ENCODE measurements at places on chromosomes 16 and 17.
A peak's percentile ranks its signal among the peaks of the same experiment; 100 is the strongest.

- no peak for DNase-seq
These were observed 1339.3 kb upstream of the GOT2 start for GRCh38 chr16:60073376-60073775.

DNA sequence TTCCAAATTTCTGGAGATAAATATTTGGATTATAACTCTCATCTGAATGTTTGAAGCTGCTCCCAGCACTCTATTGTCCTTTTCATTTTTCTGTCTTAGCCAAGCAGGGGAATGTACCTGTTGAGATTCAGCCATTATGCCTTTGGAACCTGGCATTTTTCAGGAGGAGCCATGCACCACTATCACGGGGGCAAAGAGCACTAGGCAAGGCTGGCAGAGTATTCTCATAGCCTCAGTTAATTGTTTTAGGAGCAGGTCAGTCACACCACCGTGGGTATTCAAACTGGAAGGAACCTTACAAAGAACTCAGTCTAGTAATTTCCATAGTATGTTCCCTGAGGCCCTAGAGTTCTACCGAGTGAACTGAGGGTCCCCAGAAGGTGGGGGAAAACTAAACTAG lies 348.9 kb downstream of the TMEM114 start:
- DNase-seq: no peak

GRCh38 chr17:9813166-9813565 lies 8.7 kb downstream of the GSG1L2 start:
- no peak for DNase-seq

GRCh38 chr17:50541716-50542688 lies 5.0 kb upstream of the SPATA20 start:
- DNase-seq: peak; percentile 82

- no peak for DNase-seq
These were observed 5.5 kb upstream of the QPRT start for GRCh38 chr16:29673501-29673900.

GRCh38 chr17:46869296-46869695 lies 17.9 kb downstream of the WNT9B start:
- no peak for DNase-seq

DNA sequence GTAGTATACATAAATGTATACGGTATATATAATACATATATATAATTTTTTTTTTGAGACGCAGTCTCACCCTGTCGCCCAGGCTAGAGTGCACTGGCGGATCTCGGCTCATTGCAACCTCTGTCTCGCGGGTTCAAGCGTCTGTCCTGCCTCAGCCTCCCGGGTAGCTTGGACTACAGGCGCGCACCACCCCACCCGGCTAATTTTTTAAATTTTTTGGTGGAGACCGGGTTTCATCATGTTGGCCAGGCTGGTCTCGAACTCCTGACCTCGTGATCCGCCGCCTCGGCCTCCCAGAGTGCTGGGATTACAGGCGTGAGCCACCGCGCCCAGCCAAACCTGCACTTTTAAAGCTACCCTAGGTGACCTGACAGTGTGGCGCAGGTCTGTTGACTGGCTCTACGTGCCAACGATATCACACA lies 745 bp downstream of the PAM16 start:
- DNase-seq: no peak

- no peak for DNase-seq
These were observed 108.9 kb upstream of the IRX5 start for GRCh38 chr16:54821731-54822130.

- peak; percentile 72 for DNase-seq
These were observed 488 bp downstream of the HOXB9 start for GRCh38 chr17:48625495-48626244.

GRCh38 chr17:27798376-27798775 lies 2.0 kb downstream of the NOS2 start:
- DNase-seq: no peak

DNA sequence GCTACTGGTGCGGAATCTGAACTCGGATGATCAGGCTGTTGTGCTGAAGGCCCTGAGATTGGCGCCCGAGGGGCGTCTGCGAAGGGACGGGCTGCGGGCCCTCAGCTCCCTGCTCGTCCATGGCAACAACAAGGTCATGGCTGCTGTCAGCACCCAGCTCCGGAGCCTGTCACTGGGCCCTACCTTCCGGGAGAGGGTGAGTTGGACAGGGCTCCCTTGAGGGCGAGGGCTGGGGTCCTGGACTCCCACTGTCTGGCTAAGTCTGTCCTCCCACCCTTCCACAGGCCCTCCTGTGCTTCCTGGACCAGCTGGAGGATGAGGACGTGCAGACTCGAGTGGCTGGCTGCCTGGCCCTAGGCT lies 16.7 kb upstream of the CTCF start:
- DNase-seq: no peak

GRCh38 chr17:37742762-37743611 lies 1.9 kb downstream of the HNF1B start:
- peak; percentile 76 for DNase-seq

GRCh38 chr17:57294101-57294500 lies 37.8 kb downstream of the MSI2 start:
- DNase-seq: no peak

DNA sequence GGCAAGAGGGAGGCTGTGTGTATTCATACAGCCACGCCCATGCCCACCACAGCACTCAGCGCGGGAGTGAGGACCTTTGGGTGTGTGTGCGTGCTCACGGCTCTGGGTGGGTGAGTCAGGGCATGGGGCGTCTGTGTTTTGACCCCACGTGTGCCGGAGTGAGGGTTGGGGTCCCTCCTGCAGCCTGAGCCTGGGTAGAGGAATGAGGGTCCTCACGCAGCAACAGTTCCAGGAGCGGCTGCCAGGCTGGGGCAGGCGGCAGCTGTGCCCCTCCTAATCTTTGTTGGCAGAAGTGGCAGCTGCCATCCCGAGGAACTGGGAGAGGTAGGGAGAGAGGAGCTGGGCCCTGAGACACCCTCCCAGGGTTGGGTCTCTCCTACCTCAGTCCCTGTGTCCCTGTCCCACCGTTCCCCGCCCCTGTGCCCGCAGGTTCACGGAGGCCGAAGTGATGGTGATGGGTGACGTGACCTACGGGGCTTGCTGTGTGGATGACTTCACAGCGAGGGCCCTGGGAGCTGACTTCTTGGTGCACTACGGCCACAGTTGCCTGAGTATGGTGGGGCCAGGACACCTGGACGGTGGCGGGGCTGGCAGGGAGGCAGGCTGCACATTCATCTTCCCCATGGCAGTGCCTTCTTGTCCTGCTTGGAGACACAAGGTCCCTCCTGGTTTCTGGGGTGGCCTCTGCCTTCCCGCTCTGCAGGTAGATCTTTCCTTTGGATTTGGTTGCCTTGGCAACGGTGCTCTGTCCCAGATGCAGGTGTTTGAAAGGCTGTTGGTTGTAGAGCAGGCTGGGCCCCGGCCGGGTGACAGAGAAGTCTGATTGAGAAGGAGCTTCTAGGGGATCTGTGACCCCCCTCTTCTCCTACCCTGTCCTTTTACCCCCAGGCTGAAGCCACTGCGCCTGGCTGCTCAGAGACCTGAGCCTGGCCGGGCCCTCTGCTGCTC lies 5.9 kb downstream of the DPH1 start:
- no peak for DNase-seq

DNA sequence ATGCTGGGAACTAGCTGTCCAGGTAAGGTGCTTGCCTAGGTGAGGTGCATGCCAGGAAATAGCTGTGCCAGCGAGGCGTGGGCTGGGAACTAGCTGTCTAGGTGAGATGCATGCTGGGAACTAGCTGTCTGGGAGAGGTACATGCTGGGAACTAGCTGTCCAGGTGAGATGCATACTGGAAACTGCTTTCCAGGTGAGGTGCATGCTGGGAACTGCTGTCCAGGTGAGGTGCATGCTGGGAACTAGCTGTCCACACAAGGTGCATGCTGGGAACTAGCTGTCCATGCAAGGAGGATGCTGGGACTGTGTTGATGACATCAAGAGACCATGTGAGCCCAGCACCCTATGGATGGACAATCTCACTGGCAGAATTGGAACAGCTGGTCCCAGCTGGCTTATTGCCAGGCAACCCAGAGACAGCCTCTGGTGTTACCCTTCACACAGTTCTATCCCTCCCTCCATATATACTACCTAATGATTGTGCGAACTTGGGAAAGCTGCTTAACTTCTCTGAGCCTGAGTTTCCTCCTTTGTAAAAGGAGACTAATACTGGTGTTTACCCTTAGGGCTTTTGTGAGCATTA lies 479.9 kb upstream of the RBFOX1 start:
- no peak for DNase-seq

GRCh38 chr17:76153202-76153601 lies 12.2 kb upstream of the FOXJ1 start:
- no peak for DNase-seq

DNA sequence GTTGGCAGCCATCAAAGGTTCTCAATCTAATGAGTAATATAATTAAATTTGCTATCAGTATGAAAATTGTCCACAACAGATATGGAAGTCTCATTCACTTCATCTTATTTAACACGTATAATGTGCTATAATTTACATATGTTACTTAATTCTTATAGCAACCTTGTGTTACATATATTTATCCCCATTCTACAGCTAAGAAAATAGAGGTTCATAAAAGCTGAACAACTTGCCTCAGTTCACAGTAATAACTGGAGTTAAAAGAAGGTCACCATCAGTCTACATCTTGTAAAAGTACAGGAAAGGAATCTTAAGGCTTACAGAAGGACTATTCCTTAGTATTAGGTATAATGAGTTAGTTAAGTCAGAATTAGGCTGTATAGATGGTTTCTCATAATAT lies 27.9 kb downstream of the STXBP4 start:
- no peak for DNase-seq

DNA sequence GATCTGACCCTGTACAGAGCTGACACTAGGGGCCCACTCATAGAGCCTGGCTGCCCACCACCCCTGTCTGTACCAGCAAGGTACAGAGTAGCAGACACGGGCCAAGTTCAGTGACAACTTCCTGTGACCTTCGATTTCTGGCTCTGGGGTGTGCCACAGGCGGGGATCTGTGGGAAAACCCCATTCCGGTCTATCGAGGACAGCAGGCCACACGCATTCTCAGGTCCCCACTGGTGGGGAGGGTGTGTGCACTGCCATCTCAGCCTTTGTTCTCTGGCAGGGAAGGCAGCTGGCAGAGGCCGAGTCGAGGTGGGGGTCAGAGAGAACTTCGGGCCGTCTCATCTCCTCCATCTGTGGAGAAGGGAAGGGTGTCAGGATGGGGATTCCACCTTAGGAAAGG lies 10.0 kb downstream of the NLE1 start:
- no peak for DNase-seq

DNA sequence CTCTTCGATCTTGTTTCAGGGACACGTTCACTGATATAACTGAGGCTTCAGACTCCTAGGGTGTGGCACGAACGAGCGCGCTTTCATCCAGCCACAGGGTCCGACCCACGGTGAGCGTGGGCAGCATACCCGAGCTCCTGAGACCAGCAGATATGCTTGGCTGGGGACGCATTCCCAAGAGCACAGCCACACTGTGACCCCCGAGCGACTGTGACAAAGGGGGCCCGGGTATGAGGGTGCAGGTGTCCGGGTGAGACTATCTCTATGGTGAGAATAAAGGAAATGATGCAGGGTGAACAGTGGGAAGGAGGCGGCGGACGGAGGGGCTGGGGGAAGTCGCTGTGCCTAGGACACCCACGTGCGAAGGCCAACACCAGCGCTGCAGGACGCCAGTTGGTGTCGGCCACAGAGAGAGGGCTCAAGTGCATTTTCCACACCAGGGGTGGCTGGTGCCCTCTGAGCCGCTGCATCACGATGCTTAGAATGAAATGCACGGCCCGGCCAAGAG lies 17.6 kb downstream of the RPH3AL start:
- no peak for DNase-seq

DNA sequence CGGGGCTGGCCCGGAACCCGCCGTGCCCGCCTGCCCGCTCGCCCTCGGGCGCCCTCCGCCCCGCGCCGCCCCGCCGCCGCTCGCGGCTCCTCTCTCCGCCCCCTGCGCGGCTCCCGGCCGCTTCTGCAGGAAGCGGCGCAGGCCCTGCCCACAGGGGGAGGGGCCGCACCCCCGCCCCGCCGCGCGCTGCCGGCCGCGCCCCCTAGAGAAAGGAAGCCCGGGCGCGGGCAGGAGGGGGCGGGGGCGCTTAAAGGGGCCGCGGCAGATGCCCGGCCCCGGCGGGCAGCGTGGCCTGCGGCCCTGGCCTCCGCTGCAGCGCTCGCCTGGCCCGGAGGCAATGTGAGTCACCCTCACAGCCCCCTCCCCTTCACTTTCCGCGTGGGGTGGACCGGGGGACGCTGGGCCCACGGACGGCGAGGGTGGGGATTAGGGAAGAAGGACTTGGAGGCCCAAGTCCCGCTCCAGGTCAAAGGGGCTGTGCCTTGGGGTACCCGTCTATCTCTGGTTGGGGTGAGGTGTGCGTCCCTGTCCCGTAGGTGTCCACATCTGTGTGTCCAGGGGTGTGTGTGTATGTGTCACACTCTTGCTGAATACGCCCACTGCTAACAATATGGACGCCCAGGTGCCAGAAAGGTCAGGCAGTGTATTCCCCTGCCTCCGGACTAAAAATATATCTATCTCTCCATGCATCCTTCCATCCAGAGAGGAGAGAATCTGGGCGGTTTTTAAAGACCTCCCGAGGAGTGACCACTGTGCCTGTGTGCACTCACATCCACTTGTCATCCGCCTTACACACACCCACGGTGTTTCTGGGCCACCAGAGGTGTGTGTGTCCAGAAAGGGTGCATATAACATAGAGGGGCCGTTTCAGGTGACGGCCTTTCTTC lies at the start of gene GIT1:
GIT1 (minus strand) TSS at position 125 of the 887 bp plus-strand sequence. CDS start 270 bp downstream, outside the sequence.
- DNase-seq: peak; percentile 90

DNA sequence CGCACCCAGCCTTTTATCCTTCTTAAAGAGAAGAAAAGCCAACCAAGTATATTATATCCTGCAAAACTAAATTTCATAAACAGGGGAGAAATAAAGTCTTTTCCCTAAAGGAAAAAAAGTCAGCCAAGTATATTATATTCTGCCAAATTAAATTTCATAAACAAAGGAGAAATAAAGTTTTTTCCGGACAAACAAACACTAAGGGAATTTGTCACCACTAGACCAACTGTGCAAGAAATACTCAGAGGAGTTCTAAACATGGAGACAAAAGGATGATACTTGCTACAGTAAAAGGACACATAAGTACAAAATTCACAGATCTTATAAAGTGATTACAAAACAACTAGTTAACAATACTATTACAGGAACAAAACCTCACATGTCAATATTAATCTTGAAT lies 14.4 kb upstream of the CCL18 start:
- DNase-seq: no peak

- DNase-seq: no peak
These were observed 123.2 kb downstream of the HS3ST2 start for GRCh38 chr16:22937169-22937568.
